Activated effector memory CD4-positive, alpha-beta T cell treated with anti-CD3 and anti-CD28 coated beads, Interleukin-2, amount 50 U/mL, for 16 hours (primary cell): ENCODE measurements at places on chromosomes 16 and 17.

DNA sequence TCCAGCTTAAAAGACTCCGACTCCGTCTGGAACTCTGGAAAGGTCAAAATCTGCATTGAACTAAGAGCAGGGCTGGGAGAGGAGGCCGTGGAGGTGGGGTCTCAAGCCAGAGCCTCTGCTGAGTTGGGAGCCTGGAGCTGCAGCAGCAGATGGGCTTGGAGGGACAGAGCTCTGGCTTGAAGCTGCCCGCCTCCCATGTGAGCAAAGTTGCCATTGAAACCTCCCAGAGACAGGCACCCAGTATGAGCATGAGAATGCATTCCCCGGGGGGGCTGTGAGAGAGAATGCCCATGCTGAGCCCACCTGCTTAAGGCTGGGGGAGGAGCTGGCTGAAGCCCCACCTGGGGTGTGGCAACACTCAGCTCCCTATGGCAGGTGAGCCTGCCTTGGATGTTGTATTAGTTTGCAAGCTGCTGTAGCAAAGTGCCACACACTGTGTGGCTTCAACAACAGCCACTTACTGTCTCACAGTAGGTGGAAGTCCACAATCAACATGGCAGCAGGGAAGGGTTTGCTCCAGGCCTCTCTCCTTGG, 9.6 kb downstream of the KIF19 start:
- DNase-seq: no peak

GRCh38 chr16:11138769-11139325, 117.2 kb downstream of the SOCS1 start:
- DNase-seq: no peak

GRCh38 chr16:85863384-85863774, 35.6 kb upstream of the IRF8 start:
- DNase-seq: no peak

DNA sequence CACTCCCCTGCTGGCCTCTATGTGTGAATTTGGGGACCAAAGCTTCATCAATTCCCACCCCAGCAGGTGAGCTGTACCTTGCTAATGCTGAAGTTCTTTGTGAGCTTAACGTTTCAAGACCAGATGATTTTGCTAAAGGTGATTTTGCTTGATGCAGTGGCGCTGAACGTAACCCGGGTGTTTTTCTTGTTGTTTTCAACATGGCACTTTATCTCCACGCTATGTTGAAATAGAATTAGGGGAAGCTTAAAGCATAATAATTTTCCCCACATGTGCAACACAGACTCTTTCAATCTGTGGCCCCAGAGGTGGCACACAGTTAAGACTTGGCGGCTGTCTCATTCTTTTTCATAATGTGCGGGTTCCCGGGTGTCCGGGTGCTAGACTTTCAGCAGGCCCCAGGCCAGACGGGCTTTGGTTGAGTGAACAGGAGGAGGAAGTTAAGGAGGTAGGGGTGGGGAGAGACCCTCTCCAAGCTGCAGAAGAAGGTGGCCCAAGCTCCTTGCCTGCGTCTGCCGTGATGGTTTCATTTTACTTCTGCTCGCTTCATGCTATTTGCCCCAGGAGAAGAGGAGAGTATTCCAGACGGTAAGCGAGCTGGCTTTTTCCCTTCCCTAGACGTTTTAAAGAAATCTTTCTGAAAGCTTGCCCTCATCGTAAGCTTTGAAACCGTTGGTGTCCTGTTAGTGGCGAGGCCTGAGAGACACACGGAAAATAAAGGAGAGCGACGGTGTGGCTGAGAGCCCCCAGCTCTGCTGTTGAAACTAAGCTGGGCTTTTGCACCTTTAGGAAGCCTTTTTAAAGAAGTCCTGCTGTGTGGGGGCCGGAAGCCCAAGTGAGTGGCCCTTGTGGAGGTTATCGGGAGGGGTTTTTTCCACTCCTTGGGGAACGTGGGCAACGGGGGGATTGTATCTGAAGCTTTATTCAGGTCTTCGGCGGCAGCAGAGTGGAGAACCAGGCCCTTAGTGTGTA, 4.2 kb downstream of the FOXC2 start:
- DNase-seq: no peak

GRCh38 chr17:38958756-38959155, 8.4 kb downstream of the FBXO47 start:
- DNase-seq: no peak

DNA sequence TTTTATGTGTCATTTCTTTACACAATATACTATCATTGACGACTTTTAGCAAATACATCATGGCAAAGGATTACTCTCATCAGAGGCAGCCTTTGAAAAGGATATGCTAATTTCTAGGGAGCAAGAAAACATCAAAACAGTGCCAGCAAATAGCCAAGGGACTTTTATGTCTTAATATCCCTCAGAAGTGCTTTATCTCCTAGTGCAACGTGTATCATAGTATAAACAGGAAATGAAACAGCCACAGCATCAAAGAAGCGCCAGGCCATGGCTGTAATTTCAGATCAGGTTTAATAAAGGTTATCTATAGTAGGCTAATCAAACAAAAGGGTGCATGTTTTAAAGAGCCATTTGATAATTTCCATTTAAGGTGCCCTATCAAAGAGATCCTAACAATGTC, 159.9 kb downstream of the AXIN2 start:
- no peak for DNase-seq
